ENCODE measurements at places on chromosomes 16 and 17.
A peak's percentile ranks its signal among the peaks of the same experiment; 100 is the strongest.

DNA sequence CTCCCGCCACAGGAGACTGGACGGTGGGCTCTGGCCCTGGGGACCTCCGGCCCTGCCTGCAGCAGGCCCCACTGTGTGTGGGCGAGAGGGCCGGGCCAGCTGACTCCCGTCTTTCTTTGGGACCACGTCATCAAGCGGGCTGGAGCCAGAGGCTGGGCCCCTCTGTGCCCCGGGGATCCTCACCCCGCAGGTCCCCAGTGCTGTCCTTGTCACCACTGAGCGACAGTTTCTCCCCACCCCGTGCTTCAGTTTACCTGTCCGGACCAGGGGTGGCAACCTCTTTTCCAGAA, 181.9 kb upstream of the ZNF469 start:
- no peak for DNase-seq

GRCh38 chr17:19301973-19302372, 60.5 kb downstream of the B9D1 start:
- no peak for DNase-seq

DNA sequence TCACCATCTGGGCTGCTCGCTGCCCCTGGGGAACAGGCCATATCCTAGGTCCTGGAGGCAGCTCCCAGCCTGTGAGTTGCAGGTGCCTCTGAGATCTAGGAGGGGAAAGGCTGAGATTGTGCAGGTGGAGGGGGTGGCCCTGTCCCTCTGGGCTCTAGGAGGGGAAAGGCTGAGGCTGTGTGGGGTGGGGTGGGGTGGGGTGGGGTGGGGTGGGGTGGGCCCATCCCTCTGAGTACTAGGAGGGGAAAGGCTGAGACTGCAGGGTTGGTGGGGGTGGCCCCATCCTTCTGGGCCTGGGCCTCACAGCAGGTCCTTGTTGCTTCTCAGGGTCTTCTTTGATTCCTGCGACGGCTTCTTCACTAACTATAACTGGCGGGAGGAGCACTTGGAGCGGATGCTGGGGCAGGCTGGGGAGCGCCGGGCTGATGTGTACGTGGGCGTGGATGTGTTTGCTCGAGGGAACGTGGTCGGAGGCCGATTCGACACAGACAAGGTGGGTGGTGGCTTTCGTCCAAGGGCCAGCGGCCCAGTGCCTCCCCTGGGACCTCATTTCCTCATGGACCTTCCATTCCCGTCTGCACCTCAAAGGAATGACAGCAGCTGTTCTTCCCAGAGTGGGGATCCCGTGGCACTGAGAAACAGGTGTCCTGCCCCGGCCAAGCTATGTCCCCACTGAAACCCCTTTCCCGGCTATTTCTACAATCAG, 7.1 kb downstream of the ENGASE start:
- no peak for DNase-seq

DNA sequence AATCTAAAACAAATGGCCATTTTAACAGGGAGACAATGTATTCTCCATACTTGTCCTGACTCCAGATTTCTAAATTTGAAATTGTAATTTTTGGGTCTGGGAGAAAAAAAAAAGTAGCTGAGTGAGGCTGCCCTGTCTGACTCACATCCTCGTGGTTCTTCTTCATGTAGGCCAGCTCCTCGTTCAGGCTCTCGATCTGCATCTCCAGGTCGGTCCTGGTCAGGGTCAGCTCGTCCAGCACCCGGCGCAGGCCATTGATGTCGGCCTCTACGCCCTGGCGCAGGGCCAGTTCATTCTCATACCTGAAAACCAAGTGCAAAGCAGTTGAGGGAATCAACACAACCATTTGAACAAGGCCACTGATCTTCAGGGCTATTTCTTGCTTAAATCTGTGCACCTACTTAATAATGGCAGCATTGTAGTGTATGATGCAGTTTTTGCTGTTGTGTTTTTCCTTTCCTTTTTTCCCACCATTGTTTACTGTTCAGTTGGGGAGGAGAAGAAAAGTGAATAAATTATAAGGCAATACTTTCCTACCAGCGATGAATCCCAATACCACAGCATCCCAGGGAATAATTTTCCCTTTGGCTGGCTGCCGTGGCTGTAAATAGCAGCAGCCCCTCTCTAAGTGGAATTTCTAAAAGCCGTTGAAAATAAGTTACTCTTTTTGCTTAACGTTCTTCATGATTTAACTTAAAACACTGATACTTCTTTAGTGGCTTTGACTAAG, 2.2 kb downstream of the KRT12 start:
- no peak for DNase-seq

DNA sequence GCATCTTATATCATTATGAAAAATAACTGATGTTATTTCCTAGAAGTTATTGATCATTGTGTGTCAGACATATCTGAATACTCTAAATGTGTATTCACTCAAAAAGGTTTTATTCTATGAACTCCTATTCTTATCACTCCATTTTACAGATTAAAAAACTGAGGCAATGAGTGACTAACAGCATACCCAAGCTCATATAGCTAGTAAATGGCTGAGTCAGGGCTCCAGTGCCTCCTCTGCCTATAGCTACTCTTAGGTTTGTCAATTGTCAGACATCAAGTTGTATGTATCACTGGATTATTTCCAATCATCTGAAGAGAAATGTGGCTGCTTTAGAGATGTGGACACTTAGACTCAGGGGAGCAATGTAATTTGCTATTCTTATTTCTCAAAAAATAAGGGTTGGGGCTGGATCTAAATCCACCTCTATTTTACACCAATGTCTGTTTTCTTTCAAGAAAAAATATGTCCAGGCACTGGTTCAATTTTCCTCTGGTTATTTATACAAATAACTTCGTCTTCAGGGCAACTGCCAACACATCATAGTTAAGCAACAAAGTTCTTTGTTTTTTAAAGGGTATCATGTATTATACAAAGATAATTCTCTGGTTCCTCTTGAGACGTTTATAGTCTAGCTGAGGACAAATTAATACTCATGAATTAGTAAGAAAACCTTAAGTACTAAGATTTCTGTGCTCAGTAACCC, 328.9 kb upstream of the MAF start:
- no peak for DNase-seq

DNA sequence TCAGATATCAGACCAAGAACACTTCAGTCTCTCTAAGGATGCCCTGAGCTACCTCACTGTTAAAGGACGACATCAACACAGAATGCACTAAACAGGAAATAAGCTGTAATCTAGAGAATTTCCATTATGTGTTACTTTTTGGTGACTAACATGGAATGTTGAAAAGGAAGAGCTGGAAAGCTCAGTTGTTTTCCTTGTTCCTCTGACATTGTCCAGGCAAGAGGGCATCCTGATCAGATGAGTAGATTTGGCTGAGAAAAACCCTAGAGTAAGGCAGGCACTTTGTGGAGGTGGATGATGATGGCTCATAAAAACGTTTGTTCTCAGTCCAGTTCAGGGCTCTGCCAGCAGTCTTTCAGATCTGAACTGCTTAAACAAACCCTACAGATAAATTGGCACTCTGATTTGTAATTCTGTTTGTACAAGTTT, 34.0 kb downstream of the DGKE start:
- peak; percentile 39 for DNase-seq

- DNase-seq = no peak
Measured at GRCh38 chr17:74126179-74126900, 77.1 kb upstream of the RPL38 start.

DNA sequence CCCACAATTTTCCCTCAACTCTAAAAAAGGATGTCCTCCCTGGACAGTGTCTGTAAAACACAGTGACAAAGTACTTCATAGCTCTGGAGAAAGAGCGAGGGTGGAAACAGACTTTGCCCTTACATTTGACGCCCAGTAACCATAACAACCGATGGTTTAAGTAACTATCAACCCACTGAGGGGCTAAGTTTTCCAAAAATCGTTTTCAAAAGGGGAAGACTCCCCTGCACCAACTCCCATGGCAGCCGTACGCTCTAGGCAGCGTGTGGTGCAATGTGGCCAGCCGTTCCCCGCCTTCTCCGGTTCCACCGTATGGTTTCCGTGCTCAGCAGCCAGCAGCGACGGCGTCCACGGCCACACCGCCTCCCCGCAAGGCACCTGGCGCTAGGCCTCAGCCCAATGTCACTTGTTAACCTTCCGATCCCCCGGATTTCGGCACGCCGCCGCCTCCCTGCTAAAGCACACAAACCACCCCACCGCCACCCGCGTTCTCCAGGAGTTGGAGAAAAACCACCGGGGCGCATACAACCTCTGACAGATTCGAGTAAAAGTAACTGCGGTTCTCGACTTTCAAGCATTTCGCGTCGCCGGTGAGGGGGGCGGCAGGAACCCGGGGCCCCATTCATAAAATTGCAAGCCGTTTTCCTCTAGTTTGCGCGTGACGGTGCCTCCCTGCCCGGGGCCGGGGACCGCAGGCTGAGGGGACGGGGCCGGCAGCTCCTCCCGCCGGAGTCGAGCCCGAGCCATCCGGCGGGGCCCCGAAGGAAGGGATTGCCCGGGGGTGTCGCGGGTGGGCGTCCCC, 661 bp downstream of the TEX2 start:
- peak; percentile 40 for DNase-seq

- DNase-seq = no peak
Measured at GRCh38 chr17:82008941-82009405, 13.7 kb downstream of the CENPX start.
